ENCODE measurements at places on chromosomes 7 and 10.

- DNase-seq = no peak
Measured at GRCh38 chr7:99004781-99005500, 126.6 kb downstream of the TRRAP start.

DNA sequence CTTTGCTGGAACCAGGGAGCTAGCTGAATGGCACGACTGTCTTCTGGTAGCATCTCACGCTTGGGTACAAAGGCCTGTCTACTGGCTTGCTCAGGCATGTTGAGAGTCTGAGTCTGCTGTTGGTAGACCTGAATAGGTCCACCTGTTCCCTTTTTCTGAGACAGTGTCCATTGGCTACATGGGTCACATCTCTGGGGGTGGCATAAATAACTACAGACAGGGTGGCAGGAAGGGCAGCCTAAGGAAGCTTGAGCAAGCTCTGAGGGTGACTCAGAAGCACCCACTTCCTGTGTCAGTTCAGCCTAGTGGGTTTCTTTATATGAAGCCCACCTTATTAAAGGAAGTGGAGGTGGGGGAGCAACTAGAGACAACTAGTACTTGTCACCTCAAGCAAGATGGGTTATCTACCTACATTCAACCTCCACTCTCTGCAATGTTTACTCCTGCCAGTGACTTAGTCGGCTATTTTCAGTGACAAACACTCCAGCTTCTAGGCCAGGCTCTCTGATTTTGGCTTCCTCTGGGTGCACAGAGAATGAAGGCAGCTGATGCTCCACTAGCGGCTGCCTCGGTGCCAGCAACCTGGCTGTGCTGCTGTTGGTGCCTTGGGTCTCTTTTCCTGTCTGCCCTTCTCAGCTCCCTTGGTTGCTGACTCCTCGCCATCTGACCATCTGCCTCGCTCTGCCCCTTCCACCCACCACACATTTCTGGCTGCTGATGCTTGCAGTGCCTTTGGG is 5.7 kb upstream of the ZYX start:
- peak; percentile 94 for DNase-seq

DNA sequence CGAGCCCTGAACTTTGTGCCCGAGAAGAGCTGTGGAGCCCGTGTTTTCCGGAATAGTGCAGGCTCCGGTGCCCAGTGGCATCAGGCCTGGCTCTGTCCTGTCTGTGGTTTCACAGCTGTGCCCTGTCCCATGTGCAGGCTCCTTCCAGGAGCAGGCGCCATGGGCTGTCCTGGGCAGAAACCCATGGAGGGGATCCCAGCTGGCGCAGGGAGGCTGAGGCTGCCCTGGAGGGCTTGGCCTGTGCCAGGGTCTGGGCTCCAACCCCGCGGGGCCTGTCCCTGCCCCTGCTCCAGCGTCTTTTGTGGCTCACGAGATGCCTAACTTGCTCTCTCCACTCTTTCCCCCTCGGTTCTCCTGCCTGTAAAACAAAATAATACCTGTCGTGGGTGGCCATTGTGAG is 23.3 kb upstream of the CRHR2 start:
- no peak for DNase-seq

DNA sequence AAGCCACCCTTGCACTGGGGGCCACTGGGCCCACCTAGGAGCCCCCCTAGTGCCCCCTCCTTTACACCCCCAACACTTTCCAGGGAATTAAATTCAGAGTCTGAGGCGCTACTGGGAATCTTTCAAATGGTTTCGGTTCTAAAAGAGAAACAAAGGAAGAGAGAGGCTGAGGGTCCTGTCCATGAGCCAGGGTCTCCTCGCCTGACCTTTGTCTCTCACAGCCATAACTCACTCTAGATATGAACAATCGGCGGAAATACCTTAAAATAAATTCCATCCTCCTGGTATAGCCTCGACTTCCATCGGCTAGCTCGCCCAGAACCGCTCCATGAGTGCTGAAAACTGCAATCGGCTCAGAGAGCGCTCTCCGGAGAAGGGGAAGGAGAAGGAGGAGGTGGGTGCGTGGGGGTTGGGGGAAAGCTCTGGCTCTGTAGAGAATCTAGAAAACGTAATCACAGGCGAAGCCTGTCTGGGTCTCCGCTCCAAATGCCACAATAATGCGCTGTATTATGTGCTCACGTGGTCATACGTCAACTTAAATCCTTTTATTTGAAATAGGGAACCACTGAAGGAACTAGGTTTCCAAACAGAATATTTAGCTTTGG is 12.6 kb downstream of the HOXA4 start:
- DNase-seq = no peak

DNA sequence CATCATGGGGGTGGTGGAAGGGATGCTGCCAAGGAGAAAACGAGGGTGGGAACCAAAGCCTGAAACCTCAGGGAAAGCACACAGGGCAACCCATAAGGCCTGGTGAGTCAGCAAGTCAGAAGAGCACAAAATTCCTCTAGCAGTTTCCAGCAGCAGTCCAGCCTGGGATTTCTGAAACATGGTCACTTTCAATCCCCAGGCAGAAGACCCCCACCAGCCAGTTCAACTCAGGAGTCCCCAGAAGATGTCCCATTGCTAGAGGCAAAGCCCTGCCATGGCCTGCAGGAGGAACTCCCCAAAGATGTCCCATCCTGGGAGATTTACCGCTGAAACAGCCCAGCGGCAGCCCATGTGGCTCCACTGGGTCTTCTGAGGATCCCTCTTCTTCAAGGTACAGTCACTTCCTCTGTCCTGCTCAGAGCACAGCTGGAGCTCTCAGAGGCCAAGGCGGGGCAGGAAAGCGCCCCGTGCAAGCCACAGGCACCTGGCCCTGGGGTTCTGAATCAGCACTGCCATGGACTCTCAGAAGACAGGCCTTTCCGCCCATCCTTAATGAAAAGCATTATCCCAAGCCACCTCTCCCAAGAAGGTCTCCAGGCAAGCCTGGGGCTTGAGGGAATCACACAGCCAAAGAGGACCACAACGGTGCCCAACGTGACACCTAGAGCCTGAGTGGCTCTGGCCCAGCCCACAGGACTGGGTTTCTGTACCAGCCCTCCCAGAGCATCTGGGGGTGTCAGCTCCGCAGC is 196.9 kb downstream of the GRID1 start:
- no peak for DNase-seq

- DNase-seq = peak; percentile 54
Measured at GRCh38 chr10:132762267-132762666, 23.7 kb downstream of the NKX6-2 start.

DNA sequence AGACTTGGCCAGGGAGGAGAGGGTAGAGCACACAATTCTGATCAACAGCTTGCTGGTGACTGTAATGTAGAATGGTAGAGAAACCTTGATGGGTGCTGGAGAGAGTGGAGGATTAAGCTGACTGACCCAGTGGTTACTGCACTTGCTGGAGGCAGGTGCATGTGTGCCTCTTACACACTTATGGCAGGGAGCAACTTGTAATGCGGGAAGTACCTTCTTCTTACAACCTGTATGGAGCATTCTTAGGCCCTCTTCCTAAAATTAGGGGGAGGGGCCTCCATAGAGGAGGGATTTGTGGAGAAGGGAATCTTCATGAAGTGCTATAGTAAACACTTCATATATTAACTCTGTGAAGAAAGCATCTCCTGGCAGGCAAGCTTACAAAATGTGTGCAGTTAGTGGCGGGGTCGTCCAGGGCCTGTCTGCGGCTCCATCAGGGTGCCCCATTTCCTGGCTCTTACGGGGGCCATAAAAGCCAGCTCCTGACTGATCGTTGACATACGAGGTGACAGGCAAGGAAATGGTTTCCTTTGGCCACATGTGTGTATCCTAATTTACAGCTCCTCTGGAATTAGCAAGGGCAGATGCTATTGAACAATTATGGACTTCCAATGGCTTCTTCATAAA is 113.5 kb downstream of the RTKN2 start:
- DNase-seq = no peak

GRCh38 chr7:94109556-94109955 is 105.4 kb upstream of the BET1 start:
- DNase-seq = no peak

GRCh38 chr10:78214955-78215354 is 181.3 kb downstream of the RPS24 start:
- DNase-seq = peak; percentile 84

GRCh38 chr7:2687338-2687869 is 598 bp upstream of the AMZ1 start:
- no peak for DNase-seq

- DNase-seq = no peak
Measured at GRCh38 chr7:92737706-92738105, 98.7 kb downstream of the CDK6 start.

- DNase-seq = no peak
Measured at GRCh38 chr10:43945908-43946307, 297.2 kb upstream of the ZNF32 start.

GRCh38 chr7:72080341-72080766 is 331.8 kb downstream of the CALN1 start:
- no peak for DNase-seq

All from suppressor macrophage (primary cell).